ENCODE measurements at places on chromosomes 6 and 20. TPM values are rescaled to one million over a fixed set of nuclear protein-coding genes. Genes with fewer than 3 reads are reported as not detected.

The MUC21 gene
- total RNA-seq = not detected

The ADGRG6 gene
- total RNA-seq = 0.35 TPM

The ABHD16A gene
- total RNA-seq = 54.1 TPM

The BMP6 gene
- not detected for total RNA-seq

The RALGAPA2 gene
- total RNA-seq = 31.7 TPM

GRCh38 chr6:19452495-19452894 lies 384.7 kb upstream of the ID4 start:
- DNase-seq = no peak

GRCh38 chr6:10720265-10720959 lies 2.5 kb upstream of the TMEM14C start:
- peak; percentile 63 for DNase-seq

DNA sequence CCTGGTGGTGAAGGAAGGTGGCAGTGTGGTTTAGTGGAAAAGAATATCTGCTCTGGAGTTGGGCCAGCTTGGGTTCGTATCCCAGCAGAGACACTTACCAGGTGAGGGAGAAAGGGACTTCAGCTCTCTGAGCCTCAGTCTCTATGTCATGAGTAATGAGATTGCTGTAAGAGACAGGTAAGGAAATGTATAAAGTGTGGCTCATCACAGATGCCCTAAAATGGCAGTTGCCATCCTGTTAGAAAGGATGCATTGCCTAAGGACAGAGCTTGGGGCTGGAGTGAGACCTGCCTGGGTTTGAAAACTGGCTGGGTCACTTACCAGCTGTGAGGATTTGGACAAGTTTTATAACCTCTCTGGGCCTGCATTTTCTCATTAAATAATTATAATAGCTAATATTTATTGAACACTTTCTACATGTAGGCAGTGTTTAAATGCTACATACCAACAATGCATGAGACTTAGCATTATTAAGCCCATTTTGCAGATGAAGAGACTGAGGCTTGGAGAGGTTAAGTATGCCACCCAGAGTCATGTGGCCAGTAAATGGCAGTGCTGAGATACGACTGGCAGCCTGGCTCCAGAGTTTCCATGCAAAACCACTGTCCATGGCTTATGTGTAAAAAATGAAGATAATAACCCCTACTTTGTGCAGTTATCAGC lies 157.0 kb downstream of the SOBP start:
- DNase-seq = no peak

- DNase-seq = no peak
Measured at GRCh38 chr6:163457637-163458561, 43.4 kb downstream of the QKI start.

DNA sequence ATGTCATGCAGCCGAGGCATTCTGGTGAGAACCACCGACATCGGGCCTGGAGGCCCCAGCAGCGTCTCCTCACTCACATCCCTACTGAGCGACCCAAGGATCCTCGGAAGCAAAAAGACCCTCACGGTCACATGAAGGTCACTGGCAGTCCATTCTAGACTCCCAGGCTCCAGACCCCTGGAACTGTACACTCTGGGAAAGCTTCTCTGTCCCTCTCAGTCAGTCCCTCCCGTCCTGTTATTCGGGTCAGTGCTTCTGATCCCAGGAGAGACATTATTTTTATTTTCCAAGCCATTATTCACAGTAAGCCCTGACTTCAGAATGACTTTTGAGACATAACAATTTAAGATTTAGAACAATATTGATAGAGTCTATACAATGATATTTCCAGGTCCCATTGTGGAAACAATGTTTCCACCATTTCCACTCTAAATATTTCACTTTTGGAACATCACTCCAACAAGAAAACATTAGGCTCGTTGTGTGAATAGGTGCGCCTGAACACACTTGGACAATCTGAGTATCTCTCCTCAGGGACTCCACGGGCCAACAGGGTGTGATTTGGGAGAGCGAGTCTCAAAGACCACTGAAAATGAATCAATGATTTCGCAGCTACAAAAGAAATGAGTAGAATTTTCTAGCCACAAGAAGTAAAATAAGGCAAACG lies 199.7 kb downstream of the SOD2 start:
- DNase-seq = no peak

DNA sequence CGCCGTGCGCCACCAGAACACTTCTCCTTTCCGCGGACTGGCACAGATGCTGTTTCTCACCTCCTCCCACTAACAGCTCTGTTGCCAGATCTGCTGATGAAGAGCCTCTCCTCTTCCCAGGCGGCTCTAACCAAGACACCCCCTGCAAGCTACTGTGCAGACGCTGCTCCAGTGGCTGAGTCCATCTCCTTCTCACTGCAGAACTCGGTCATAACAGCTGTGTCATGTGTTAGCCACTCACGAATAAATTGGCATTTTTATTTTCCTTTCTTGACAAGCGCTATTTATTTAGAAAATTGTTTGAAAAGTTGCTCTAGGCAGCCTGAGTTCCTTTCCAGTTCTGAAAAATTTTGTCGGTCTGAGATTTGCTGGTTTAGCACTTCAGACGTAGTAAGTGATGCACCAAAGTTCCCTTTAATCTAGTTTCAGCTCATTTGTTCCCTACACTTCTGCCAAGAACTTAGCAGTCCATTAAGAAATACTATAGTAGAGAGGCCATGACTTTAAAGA lies 12.8 kb upstream of the PLEKHG1 start:
- no peak for DNase-seq

GRCh38 chr20:37856932-37857660 lies 45.8 kb upstream of the VSTM2L start:
- no peak for DNase-seq

DNA sequence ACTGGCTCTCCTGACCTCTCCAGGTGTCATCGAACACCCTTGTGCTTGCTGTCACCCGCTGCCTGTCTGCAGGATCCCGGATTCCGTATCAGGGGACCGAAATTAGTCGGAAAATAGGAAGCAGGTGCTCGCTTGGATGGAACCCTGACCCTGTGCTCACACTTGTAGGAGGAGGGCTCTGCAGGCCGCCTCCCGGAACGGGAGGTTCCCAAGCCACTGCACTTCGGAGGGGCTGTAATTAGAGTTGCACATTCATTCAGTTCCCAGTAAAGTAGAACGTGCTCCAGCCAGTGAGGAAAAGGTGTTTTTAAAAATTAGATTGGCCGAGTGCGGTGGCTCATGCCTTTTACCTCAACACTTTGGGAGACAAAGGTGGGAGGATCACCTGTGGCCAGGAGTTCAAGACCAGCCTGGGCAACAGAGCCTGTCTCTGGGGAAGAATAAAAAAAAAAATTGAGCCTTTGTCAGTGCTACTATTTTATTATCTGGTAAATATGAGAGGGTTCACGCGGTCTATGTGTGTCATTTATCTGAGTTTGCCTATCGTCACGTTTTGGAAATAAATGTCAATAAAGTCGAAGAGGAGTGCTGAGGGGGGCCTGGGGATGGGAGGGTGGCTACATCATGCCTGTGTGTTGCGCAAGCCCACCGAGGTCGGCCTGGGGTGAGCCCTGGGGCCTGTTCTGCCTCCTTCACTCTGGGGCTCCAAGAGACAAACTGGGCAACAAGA lies 1.5 kb upstream of the GMEB2 start:
- peak; percentile 66 for DNase-seq

DNA sequence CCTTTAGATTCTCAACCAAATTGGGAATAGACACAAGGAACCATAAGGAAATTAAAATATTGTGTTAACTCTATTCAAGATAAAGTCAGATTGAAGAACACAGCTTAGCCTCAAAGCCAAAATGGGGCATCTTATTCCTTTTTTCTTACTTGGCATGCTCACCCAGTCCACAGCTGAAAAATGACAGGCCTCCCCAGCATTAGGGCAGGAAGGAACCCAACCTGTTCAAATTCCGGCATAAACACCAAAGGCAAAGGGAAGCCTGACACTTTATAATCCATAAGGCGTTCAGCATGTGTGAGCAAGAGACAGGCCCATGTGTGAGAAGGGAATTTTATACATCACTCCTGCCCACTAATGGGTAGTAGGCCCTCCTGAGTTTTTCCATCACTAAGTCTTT lies 2.9 kb downstream of the BEND6 start:
- DNase-seq = no peak

GRCh38 chr6:6810727-6811126 lies 222.2 kb downstream of the LY86 start:
- DNase-seq = no peak
